ENCODE measurements at places on chromosomes 7 and 10. TPM values are rescaled to one million over a fixed set of nuclear protein-coding genes. Genes with fewer than 3 reads are reported as not detected.

The ELAPOR2 gene
- total RNA-seq: 18.7 TPM

The GRID2IP gene
- not detected for total RNA-seq

The COL26A1 gene
- not detected for total RNA-seq

The UBTD1 gene
- 22.8 TPM for total RNA-seq

The UTF1 gene
- total RNA-seq: not detected

The CDC14C gene
- not detected for total RNA-seq

The P4HA1 gene
- 41.4 TPM for total RNA-seq

The ACTL6B gene
- not detected for total RNA-seq

The OR2A5 gene
- not detected for total RNA-seq

The GRB10 gene
- 79.3 TPM for total RNA-seq

The ANKRD1 gene
- 3.8 TPM for total RNA-seq

DNA sequence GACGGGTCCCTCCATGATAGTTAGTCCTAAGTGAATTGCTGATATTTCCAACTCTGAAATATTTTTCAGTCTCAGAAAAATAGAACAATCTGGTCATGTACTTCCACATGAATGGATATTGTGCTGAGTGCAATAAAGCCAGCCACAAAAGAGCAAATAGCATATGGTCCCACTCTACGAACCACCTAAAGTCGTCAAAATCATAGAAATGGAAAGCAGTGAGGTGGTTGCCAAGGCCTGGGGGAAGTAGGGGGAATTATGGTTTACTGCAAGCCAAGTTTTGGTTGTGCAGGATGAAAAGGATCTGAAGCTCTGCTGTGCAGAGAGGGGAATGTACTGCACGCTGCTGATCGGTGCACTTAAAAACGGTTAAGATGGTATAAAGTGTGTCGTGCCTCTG, 313.8 kb upstream of the ADARB2 start:
- no peak for DNase-seq

- no peak for DNase-seq
These were observed 35.0 kb downstream of the VIPR2 start for GRCh38 chr7:159109653-159110035.

DNA sequence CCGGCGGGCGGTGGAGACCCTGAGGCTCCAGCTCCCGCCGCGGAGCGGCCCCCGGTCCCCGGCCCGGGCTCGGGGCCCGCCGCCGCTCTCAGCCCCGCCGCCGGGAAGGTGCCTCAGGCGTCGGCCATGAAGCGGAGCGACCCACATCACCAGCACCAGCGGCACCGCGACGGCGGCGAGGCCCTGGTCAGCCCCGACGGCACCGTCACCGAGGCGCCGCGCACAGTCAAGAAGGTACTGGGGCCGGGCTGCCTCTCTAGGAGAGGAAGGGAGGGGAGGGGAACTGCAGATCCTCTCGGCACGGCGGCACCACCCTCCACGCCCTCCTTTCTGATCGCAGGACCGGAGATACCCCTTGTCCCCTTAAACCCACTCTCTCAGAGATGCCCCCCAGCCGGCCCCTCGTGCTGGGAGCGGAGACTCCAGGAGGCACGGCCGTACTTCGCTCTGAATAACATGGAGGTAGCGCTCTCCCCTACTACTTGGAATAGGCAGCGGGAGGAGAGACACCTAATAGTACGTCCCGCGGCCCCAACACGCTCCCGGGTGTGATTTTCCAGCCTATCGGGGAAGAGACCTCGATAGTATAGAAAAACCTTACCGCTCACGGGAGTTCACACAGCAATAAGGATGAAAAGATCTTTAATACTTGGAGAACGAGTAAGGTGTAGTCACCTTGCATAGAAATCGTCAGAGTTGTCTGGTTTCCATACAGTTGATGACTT, 538 bp downstream of the AHCYL2 start:
- peak; percentile 26 for DNase-seq

DNA sequence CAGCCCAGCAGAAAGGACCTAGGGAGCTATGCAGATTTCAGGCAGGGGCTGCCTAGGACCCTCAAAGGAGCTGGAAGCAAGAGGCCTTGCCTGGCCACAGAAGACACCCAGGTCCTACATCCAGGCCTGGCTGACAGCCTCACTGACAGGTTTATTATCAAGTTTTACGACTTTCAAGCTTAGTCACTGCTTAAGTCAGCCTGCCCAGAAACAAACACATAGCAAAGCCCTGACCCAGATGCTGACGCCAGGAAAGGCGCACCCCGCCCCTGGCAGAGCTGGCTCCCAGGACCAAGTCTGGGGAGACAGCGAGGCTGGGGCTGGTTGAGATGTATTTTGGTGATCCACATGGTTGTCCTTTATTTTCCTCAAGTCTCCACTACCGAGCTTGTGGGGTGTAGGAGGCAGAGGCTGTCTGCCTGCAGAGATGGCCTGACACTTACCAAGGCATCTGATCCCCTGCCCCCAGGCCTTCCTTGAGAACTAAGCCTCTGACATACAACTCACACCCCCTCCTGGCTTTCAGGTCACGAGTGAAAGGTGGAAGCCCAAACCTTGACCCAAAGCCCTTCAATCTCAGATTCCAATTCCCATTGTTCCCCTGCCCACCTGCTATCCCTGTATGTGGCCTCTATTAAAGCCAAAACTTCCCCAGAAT, 80.7 kb upstream of the EMX2 start:
- DNase-seq: no peak

DNA sequence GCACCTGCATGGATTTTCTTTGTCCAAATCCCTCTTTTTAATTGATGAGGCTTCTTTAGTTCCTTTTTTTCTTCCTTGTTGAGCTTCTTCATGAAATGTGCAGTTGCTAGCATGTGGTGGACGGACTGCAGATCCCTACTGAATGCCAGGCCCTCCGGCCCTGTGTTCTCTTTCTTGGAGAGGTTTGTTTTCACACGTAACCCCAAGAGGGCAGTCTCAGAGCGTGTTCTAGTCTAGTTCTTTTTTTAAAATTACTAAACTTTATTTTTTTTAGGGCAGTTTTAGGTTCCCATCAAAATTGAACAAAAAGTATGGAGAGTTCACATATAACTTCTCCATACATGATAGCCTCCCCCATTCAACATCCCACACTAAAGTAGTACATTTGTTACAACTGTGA, 190.0 kb downstream of the CFTR start:
- no peak for DNase-seq

DNA sequence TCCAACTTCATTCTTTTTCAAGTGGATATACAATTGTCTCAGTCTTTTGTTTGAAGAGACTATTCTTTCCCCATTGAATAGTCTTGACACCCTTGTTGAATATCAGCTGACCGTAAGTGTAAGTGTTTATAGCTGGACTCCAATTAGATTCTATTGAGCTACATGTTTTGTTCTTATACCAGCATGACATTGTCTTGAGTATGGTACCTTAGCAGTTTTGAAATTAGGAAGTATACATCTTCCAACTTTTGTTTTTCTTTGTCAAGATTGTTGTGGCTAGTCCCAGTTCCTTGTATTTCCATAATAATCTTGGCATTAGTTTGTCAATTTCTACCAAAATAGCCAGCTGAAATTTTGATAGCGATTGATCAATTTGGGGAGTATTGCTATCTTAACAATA, 56.9 kb downstream of the MYL10 start:
- DNase-seq: no peak

GRCh38 chr7:120986650-120987049, 1.9 kb upstream of the CPED1 start:
- no peak for DNase-seq

GRCh38 chr7:71752171-71752935, 620.4 kb downstream of the GALNT17 start:
- DNase-seq: no peak

GRCh38 chr10:31940839-31941653, 12.4 kb upstream of the ARHGAP12 start:
- no peak for DNase-seq

DNA sequence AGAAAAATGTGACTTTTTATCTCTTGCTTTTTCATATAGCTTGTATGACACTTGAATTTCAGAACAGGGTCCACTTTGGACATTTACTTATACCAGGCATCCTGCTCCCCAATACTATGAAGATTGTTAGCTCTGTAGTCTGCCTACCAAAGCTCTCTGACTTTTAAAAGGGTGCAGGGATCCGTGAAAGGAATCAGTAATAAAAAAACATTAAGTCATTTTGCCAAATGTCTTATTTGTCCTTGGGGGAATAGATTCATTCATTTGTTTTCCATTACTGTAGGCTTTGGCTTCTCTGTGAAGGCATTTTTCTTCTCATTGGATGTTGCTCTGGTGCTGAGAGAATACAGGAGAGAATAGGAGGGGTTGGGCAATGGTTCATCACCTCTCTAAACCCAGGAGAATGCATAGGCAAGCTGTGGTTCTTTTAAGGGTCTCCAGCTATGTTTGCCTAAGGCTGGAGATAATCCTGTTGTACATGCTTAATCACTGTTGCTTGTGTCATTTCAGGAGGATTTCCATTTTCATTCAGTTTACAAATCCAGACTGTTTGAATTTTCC, 103.5 kb downstream of the SRI start:
- no peak for DNase-seq

DNA sequence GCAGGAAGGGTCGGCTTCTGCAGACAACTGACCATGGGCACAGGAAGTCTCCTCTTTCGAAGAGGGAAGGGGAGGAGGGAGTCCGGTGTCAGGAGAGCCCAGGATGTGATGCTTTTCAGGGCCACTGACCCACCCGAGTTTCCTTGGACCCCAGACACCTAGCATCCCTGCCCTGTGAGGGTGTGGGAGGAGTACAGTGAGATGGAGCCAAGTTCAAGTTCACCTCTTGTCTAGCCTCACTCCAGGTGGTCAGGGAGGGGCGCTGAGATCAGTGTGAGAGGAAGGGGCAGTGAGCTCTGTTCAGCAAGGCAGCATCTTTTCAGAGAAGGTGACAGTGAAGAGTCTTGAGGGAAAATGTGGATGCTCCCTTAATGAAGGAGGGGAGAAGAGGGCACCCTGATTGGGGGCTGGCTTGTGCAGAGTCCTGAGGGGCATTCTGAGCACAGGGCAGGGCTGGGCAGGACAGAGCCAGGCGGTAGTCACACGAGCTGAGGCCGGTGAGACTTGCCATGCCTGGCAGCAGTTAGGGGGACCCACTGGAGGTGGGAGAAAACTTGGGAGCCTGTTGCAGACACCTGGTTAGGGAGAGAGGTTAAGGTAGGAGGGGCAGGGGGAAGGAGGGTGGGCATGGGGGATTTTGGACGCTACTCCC, 49.7 kb downstream of the ADCY1 start:
- DNase-seq: no peak

DNA sequence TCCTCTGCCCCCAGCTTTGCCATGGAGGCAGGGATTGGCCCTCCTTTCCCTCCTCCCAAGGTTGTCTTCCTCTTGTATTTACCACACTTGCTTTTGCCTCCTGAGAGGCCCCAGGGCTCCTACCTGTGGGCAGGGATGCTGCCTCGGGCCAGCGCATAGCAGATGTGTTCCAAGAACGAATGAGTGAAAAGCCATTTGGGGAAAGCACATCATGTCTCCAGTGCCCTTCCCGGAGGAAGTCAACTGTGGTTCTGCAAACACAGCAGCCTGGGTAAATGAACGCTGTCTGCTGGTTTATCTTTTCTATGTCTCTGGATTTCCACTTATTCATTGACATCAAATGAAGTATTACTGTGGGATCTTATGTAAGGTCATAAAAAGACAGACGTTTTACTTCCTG, 161.7 kb downstream of the FANK1 start:
- no peak for DNase-seq

DNA sequence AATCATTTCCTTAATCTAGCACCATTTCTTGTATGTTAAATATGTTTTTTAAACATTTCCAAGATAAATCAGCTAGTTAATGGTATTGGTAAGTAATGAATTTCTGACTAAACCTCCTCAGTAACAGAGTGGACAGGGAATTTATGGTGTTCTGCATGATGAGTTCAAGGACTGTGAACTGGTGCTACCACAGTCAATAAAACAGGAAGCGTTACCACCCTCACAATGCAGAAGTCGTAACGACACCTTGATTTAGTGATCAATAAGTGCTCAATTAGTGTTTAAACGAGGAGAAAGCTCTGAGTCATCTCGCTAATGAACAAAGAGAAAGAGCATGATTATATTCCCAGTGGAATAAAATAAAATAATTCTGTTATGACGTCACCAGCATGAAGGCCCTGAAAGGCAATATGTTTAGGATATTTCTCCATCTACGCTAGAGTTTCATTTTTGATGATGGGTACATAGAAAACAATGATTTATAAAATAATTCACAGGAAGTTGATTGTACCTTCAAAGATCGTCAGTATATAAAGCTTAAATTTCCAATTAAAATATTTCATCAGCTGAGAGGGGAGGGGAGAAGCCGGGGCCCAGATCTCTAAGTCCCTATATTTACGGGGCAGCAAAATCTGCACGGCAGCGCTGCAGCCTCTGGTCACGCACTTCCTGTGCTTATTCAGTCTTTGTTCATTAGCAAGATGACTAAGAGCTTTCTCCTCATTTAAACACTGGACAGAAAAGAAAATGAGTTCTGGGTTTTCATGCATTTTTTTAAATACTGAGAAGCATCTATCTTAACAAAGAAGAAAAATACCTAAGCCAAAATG, 400.5 kb downstream of the PTPRN2 start:
- no peak for DNase-seq

GRCh38 chr10:17785276-17785930, 23.7 kb upstream of the MRC1 start:
- DNase-seq: no peak

- DNase-seq: no peak
These were observed 167.6 kb downstream of the AUTS2 start for GRCh38 chr7:69765879-69766278.

DNA sequence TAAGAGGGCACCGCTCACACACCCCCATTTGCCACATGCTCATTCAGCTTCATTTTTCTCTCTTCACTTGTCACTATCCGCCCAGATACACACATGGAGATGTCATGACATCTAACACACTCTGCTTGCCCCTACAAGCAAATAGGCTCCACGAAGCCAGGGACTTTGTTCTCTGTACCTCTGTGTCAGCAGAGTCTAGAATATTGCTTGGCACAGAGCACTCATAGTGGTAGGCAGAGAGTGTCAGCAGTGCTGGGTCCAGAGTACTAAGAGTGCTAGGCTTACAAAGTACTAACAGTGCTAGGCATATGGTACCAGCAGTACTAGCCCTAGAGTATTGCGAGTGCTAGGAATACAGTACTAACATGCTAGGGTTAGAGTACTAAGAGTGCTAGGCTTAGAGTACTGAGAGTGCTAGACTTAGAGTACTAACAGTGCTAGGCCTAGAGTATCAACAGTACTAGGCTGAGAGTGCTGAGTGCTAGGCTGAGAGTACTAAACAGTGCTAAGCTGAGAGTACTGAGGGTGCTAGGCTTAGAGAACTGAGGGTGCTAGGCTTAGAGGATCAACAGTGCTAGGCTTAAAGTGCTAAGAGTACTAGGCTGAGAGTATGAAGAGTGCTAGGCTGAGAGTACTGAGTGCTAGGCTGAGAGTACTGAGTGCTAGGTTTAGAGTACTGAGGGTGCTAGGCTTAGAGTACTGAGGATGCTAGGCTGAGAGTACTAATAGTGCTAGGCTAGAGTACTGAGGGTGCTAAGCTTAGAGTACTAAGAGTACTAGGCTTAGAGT, 166.1 kb downstream of the PRKAG2 start:
- no peak for DNase-seq

GRCh38 chr10:12051241-12051640, 8.6 kb upstream of the UPF2 start:
- no peak for DNase-seq
